ENCODE measurements at places on chromosomes 3 and 15. TPM values are rescaled to one million over a fixed set of nuclear protein-coding genes. Genes with fewer than 3 reads are reported as not detected.

Gene GOLGA6L10
- total RNA-seq, result 0.69 TPM

Gene TM4SF4
- total RNA-seq, result 39.0 TPM

Gene PLA2G4E
- not detected for total RNA-seq

Gene TM4SF1
- 1,908 TPM for total RNA-seq

Gene LMCD1
- 71.6 TPM for total RNA-seq

Gene ISLR2
- 0.15 TPM for total RNA-seq

Gene CCR9
- total RNA-seq, result not detected

Gene SPESP1
- not detected for total RNA-seq

Gene RTP3
- not detected for total RNA-seq

Gene QRICH1
- total RNA-seq, result 41.5 TPM

Gene SPPL2A
- 98.0 TPM for total RNA-seq

Gene GMNC
- total RNA-seq, result not detected

Gene SYNPR
- total RNA-seq, result not detected

Gene SPTSSB
- not detected for total RNA-seq

Gene CCDC80
- 63.4 TPM for total RNA-seq
